ENCODE measurements at places on chromosomes 3 and 15. TPM values are rescaled to one million over a fixed set of nuclear protein-coding genes. Genes with fewer than 3 reads are reported as not detected.

DNA sequence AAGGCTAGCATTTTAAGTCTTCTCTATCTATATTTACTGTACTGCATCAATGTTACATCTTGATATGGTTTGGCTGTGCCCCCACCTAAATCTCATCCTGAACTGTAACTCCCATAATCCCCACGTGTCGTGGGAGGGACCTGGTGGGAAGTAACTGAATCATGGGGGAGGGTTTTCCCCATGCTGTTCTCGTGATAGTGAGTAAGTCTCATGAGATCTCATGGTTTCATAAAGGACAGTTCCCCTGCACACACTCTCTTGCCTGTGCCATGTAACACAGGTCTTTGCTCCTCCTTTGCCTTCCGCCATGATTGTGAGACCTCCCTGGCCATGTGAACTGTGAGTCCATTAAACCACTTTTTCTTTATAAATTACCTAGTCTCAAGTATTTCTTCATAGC, 161.5 kb downstream of the TBC1D5 start:
- DNase-seq = no peak

- no peak for DNase-seq
These were observed 50.1 kb downstream of the P2RY1 start for GRCh38 chr3:152885076-152885475.

- DNase-seq = no peak
These were observed 1278.5 kb downstream of the NSUN3 start for GRCh38 chr3:95341314-95341713.

Gene STAG1
- 21.1 TPM for total RNA-seq

Gene ZDHHC23
- 3.0 TPM for total RNA-seq

Gene HHLA2
- total RNA-seq = not detected

All from Right ventricle myocardium superior (tissue), 1 donor.